ENCODE measurements at places on chromosomes 1 and 21. TPM values are rescaled to one million over a fixed set of nuclear protein-coding genes. Genes with fewer than 3 reads are reported as not detected.

DNA sequence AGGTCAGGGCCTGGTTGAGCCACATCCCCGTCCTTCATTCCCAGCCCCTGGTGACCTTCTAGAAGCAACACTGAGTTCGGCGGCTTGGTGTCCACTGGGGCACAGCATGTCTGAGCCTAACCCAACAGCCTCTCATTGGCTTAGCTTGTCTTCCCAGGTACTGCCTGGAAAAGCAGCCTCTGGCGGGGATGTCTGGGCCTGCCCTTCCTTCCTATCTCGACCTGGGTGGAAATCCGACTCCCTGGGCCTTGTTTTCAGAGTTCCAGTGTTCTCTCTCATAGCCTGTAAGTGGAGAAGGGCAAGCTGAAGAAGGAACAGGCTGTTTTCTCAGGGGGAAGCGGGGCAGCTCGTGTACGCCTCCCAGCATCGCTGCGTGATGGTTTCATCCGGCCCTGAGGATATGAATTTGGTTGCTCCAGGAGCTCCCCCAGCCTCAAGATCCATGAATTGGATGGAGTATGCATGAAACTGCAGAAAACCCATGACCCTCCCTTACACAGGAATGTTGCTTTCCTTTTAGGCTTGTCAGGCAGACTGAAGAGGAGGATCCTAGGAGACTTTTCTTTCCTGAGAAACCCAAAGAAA is 116.5 kb upstream of the IRF2BP2 start:
- peak; percentile 70 for DNase-seq

Gene KCNJ9
- not detected for total RNA-seq

- DNase-seq = peak; percentile 35
Observed at GRCh38 chr1:85611425-85611824, 30.9 kb downstream of the CCN1 start.

DNA sequence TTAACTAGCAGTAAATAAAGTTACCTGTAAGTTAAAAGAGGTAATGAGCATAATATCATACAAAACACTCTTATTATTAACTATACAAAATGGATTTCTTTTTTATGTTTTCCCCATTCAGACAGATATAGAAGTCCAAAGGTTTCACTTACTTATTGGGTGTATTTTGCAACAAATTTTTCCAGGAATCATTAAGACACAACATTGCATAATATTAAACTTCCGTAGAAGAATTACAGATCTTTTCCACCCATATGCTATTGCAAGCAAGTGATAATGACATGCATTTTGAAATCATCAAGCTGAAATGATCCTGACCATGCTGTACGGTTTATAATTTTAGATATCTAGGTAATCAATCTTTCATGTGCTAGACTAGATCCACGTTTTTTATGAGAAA is 957.0 kb downstream of the NCAM2 start:
- no peak for DNase-seq

DNA sequence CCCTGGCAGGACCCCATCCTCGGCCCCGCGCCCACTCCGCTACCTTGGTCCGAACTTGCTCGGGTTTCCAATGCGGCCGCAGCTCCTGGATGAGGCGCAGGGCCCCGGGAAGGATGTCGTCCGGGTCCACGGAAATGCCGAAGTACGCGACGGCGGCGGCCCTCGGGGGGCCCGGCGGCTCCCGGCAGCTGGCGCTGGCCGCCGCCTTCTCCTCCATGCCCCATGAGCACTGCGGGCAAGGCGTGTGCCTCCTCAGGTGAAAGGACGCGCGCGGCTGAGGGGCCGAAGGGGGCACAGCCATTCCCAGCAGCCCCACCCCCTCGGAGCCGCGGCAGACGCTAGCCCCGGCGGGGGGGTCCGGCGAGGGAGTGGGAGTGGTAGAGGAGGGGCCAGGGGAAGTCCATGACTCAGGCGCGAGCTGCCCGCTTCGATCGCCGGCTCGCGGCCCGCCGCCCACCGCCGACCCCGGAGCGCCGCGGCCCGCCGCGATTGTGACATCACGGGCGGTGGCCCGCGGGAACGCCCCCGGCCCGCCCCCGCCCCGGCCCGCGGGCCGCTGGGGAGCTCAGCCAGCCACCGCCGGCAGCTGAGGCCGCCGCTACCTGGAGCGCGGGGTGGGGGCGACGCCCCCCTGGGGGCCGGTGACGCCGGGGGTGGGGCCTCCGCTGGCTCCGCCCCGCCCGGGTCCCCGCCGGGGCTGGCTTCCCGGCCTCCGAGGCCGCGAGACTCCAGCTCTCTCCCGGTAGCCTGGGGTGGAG is at the start of gene ETNK2:
ETNK2 (minus strand) TSS at position 493 of the 758 bp plus-strand sequence; CDS start at position 301, 192 bp downstream.
- no peak for DNase-seq

GRCh38 chr1:99749504-99750347 is 16.7 kb downstream of the FRRS1 start:
- no peak for DNase-seq

DNA sequence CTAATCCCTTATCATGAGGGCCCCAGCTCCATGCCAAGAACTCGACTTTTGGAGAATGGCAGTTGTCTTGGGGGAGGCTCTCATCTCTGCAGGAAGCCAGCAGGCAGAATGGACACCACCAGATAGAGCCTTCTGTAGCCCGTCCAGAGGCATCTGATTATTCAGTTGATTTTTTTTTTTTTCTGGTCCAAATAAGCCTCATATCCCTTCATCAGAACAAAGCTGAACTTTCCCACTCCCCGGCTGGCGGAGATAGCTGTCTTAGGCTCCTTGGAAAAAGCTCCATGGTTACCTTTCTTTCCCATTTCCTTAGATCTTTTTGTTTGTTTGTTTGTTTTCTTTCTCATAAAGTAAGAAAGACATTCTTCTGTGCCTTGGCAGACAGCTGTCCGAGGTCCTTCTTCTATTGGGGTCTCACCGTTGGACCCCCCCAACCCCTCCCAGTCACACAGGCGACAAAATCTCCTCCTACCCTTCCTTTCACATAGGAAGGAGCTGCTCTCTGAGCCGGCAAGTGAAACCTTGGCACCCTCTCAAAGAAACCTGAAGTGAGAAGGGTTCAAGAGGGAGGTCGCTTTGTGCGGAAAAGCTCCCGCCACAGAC is 278.5 kb downstream of the RPS6KC1 start:
- no peak for DNase-seq

Gene OR2L8
- total RNA-seq = 0.83 TPM

Gene URB2
- 15.4 TPM for total RNA-seq

- no peak for DNase-seq
Observed at GRCh38 chr1:93708734-93709481, 27.3 kb upstream of the BCAR3 start.

- no peak for DNase-seq
Observed at GRCh38 chr1:102588536-102588935, 519.8 kb downstream of the COL11A1 start.

Gene OR2L13
- not detected for total RNA-seq

Gene CD1E
- total RNA-seq = not detected

DNA sequence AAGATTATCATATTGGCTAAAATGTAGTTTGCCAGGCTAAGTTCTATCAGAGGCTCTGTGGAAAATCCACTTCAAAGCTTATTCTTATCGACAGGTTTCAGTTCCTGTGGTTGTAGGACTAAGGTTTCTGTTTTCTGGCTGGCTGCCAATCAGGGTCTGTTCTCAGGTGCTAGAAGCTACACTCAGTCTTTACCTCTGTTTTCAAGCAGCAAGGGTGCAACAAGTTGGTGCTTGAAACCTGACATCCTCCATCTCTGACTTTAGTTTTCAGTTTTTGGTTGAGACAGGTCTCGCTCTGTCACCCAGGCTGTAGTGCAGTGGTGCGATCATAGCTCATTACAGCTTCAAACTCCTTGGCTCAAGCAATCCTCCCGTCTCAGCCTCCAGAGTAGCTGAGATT is 15.3 kb upstream of the TMCO2 start:
- no peak for DNase-seq

DNA sequence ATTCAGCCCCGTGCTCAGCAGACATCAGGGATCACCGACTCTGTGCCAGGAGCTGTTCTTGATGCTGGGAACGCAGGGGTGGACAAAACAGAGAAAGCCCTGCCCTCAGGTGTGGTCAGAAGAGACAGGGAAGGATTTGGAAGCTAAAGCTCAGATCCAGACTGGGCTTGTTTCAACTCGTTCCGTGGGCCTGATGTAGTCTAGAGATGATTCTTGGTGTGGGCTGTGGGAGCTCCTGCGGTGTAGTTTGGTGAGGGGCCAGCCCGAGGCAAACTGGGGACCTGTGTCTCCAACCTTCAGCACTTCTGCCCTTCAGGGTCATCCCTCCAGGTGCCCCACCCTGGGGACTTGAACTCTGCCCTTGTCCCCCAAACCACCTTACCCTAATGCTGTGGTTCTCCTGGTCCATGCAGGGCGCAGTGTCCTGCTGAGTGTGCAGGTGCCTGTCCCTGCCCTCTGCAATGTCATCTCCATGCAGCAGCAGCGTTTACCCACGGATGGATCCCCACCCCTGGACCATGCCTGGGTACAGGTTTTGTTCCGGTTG is 17.3 kb upstream of the ABCG1 start:
- DNase-seq = peak; percentile 37

GRCh38 chr1:167250482-167250881 is 29.8 kb downstream of the POU2F1 start:
- DNase-seq = no peak

DNA sequence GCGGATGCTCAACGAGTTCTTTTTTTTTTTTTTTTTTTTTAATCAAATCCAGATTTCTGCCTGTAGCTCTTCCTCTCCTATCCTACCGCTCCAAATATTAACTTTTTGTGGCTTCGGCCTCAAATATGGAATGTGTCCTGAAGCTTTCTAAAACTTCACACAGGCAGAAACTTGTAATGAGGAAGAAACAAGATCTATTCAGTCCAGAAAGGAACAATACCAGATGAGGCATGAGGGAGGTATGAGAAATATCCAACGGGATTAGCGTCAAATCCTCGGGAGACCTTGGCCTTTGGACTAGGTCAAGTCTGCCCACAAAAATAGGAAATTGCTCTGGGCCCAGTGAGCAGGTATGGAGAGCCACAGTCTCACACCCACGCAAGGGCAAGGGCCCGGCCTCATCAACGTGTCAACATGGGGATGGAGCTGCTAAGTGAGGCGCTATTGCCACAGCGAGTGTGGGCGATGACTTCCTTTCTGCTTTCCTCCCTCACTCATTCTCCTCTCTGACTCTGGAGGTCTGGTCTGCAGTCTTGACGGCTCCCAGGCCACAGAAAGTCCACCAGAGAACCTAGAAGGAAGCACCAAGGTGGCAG is 66.6 kb downstream of the BCAR3 start:
- peak; percentile 78 for DNase-seq

GRCh38 chr1:65063025-65063424 is 85.0 kb upstream of the AK4 start:
- DNase-seq = no peak

Gene CELA3A
- total RNA-seq = not detected

Gene ZNF593
- 31.5 TPM for total RNA-seq

DNA sequence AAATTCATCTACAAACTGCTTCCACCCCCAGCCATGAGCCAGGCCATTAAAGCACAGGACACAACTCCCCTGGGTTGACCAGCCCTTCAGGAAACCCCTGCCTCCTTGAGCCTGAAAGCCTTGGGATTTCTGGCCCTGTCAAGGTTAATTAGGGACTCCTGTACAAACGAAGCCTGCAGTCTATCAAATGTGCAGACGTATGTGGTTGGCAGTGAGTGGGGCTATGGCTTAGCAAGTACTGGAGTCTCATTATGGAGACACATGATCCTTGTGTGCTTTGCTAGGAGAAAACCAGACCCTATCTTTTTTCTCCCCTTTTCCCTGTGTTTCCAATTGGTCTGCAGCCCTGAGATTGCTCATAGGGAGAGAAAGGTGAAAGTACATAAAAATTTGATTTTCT is 588.3 kb upstream of the USP24 start:
- no peak for DNase-seq

DNA sequence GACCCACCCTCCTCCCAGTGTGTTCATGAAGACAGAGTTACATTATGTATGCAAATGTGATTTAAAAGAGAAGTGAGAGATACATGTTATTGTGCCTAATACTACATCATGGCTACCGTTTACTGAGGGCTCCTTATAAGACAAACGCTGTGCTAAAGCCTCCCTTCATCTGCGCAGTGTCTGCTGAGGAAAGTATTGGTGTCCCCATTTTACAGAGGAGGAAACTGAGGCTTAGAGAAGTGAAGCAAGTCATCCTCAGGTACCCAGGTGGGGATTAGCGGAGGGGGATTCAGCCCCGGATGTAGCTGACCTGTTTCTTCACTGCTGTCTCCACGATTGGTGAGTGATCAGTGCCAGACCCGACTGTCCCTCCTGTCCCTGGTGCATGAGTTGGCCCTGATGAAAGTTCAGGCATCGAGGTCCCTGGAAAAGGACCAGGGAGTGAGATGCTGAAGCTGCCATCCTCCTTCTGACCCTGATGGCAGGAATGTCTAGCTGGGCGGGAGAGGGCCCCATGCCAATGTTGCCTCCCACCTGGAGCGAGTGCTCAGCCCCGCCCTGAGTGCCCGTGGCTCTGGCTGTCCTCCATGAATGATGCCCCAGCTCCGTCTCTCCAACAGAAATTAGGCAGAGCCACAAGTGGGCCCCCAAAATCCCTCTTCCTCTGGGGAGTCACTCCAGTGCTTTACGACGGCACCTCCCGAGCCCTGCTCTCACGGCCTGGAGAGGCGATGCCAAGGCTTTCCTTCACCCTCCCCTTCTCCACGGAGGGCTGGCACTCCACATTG is 204.7 kb downstream of the KAZN start:
- no peak for DNase-seq

Gene HTR1D
- 0.33 TPM for total RNA-seq

Gene HCRTR1
- not detected for total RNA-seq

- DNase-seq = no peak
Observed at GRCh38 chr1:109984190-109984455, 442 bp upstream of the AHCYL1 start.

Data from mammary epithelial cell (primary cell).